Head of caudate nucleus (tissue), 42 donors: ENCODE measurements at places on chromosomes 12 and 14.
A peak's percentile ranks its signal among the peaks of the same experiment; 100 is the strongest.

GRCh38 chr14:101598571-101599233 is 37.4 kb downstream of the DIO3 start:
- DNase-seq: peak; percentile 5

- DNase-seq: no peak
Observed at GRCh38 chr12:131164096-131164872, 210.6 kb downstream of the ADGRD1 start.

DNA sequence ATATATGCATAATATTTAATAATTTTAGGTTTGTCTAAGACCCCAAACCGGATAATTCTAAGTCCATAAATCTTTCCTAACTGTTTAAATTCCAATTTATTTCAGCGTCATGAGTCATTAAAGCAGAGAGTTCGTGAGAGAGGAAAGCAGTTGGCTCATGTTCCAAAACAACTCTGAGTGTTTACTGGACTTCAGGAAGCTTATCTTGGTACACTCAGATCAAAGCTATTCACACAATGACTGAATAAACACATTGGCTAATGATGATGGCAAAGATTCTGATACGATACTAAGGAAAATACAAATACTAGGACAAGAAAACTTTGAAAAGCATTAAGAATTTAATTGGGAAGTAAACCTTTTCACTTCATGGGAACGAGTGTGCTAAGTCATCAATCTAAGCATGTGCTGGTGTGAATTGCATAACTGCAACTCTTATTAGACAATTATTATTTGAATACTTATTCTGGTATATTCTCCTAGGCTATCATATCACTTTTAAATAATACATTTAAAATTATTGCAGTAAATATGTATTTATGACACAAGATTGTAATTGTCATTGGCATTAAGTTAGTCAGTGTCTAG is 34.8 kb upstream of the CLEC14A start:
- no peak for DNase-seq

DNA sequence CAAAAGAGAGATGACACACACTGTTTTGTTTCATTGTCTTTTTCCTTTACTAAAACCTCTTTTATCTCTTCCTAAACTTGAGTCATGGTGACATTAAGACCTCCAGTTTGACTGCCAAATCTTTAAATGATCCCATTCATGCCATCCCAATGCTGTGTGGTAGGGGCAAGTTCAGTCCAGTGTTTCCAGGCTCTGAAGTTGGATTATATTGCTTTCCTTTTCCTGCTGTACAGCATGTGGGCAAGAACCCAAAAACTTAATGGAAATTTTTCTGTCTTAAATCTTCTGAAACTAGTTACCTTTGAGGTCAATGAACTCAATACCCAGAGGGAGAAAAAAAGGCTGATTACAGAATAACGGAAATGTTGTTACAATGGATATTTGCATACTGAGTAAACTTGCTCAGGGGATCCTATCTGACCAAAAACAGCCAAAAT is 187.1 kb upstream of the FAR2 start:
- DNase-seq: no peak

DNA sequence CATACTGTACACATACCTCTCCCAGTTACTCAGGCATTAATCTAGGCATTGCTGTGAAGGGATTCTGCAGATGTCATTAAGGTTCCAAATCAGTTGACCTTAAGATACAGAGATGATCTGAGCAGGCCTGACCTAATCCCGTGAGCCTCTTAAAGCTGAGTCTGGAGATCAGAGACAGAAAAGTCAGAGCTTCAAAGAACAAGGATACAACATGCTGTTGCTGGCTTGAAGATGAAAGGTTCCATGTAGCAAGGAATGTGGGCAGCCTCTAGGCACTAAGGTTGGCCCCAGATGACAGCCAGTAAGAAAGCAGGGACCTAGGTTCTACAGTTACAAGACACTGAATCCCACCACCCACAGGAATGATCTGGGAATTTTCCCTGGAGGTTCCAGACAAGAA is 81.1 kb downstream of the MAP1LC3B2 start:
- DNase-seq: no peak

DNA sequence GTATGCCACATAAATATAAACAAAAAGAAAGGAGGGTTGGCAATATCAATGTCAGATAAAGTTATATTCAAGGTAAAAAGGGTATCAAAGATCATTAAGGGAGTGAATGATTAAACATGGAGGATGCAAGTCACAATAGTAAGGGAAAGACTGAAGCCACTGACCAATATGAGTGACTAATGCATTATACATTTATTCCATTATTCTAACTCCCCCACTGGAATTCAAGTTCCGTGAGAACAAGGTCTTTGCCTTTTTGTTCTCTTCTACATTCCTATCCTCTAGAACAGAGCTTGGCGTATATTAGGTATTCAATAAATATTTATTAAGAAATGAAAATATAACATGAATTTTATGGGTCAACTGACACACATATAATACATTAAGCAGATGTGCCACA is 30.7 kb downstream of the MAP4K5 start:
- DNase-seq: no peak

GRCh38 chr14:80644826-80645225 is 296.7 kb downstream of the CEP128 start:
- DNase-seq: no peak

DNA sequence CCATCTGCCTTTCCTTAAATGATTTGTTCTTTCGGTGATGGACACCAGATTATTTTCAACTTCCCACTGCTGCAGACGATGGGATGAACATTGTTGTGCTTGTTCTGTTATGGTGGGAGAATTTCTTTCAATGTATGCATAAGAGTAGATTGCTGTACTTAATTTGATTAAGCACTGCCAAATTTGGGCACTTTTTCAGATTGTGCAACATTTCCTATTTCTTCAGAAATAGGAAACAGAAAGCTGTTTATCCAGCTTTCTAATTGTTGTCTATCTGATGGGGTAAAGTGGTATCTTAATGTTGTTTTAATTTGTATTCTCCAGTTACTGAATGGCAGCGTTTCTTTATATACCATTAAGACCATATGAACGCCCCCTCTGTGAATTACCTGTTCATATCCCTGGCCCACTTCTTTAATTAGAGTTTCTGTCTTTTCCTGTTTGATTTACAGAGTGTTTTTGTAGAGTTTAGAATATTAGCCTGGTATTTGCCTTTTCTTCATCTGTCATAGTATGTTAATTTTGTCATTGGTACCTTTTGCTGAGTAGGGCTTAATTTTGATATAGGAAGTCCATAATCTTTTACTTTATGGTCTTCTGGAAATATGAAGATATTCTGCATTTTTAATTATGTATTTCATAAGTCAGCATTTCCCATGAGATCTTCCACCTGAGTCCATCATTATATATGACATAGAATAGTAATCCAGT is 59.6 kb downstream of the DIP2B start:
- no peak for DNase-seq

DNA sequence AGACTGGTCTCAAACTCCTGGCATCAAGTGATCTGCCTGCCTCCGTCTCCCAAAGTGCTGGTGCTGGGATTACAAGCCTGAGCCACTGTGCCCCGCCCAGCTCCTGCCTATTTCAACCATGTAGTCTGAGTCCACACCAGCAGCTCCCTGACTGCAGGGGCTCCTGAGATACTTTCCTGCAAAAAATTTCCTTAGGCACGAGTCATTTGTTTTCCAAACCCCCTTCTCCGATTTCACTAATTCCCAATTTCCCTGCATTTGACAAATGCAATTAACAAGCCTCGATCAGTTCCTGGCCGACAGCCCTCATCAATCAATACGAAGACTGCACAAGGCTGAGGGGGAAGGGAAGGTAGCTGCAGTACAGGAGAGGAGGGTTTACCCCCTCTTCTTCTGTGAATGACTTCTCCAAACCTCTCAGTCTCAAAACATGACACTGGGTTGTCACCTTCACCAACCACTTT is 10.1 kb downstream of the PSMB5 start:
- no peak for DNase-seq

GRCh38 chr14:92948647-92949046 is 25.7 kb downstream of the CHGA start:
- no peak for DNase-seq

- no peak for DNase-seq
Observed at GRCh38 chr12:1436015-1436414, 158.4 kb downstream of the FBXL14 start.

DNA sequence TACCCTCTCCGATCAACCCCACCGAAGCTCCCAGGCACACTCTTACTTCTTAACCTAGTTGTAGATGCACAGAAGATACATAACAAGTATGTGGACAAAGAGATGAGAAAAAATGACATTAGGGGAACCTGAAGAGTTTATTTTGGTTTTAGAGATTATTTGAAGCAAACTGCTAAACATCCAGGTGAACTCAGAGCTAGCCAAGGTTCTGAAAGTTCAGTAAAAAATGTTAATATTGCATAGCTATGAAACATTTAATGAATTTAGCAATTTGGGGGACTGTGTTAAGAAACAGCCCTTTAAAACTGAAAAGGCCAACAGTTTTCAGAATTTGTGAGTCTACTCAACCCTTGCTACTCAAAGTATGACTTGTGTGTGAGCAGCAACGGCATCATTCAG is 174.4 kb downstream of the NAV3 start:
- no peak for DNase-seq

- no peak for DNase-seq
Observed at GRCh38 chr12:32302218-32303173, 96.9 kb upstream of the FGD4 start.

GRCh38 chr12:5586201-5586600 is 154.3 kb downstream of the NTF3 start:
- no peak for DNase-seq

GRCh38 chr12:5889381-5890047 is 55.5 kb downstream of the ANO2 start:
- no peak for DNase-seq

- no peak for DNase-seq
Observed at GRCh38 chr12:65123435-65124063, 2.4 kb upstream of the WIF1 start.

- DNase-seq: no peak
Observed at GRCh38 chr12:107702106-107702505, 16.5 kb downstream of the PWP1 start.

DNA sequence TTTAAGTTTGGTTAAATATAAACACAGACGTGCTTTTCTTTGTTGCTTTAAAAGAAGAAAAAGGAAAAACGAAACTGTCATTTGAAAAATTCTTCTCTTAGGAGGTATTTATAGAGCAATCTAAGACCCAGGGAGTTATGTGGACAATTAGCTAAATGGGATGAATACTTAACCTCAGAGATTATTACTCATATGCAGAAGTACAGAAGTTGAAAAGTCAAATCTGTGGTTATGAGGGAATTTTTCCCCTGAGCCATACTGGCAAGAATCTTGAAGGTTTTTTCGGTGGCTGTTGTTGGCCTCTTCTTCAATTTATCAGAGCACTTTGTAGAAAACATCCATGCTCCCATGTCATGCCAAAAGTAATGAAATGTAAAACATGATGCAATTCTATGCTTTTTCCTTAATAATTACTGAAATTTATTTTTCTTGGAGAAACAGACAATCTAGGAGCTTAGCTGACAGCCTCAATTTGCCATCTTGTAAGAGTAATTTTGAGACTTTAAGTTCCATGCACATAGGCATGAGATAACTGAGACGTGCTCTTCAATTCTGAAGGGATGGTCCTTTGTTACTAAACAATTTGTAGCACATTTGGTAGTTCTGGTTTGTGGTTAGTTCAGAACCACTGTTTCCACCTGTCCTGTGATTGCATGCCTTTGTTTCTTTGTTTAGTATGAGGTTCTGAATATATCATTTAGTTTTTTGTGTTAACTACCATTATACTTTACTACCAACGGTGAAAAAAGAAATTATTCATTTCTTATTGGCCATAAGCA is 126.6 kb downstream of the BCAT1 start:
- no peak for DNase-seq

DNA sequence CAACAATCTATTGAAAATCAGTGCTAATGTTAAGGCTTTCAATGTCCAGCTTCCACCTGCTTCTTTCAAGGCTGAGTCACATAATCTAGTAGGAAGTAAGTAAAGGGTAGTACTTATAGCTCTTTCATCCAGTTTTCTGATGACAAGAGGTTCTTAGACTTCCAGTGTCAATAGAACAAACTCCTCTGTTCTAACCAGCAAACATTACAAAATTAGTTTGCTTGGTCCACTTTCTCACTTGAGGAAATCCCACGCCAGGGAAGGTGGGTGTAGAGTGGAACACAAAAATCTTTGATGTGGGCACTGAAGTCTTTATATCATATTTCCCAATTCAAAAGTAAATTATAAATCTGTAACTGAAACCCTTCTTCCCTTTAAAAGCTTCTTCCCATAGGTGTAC is 2.6 kb downstream of the NPC2 start:
- DNase-seq: no peak

DNA sequence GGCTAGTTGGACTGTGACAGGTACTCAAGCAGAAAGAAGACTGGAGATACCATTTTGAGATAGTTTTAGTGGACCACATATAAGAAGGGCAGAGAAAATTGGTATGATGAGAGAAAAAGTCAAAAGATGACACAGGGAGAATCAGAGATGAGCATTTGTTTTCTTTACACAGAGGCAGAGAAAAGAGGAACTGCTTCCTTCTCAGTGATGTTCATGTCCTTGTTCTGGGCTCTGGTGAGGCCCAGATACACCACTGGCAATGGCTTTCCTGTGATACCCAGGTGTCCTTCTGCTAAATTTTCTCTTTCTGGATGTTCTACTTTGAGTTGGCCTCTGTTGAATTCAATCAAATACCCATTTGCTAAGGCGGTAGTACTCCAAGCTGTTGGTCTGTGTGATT is 1782.7 kb upstream of the SEL1L start:
- DNase-seq: no peak

- no peak for DNase-seq
Observed at GRCh38 chr12:102401087-102401486, 79.3 kb downstream of the IGF1 start.

DNA sequence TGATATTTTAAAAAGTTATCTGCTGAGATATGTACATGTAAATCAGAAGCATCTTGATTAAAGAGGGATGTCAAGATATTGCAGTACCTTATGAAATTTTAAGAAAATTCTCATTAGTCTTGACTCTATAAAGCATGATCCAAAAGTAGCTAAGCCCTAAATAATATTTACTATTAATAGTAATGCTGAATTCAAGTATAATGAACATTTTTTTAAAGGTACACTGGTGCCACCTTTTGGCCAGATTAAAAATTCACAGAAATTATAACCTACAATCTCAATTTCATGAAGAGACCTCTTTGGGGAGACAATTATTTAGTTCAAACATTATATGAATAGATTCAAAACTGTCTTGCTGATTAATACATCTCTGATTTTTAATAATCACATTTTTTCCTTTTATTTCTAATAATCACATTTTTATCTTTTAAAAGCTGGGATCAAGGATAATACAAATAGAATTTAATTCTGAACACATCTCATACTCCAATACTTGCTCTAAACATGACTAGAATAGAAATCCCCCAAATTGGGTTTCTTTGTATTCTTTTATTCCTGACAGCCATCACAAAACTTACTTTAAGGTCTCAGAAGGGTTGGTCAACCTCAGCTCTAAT is 13.4 kb downstream of the AKAP5 start:
- no peak for DNase-seq

- no peak for DNase-seq
Observed at GRCh38 chr14:66273261-66273832, 212.8 kb upstream of the CCDC196 start.
